ENCODE measurements at places on chromosomes 16 and 17. TPM values are rescaled to one million over a fixed set of nuclear protein-coding genes. Genes with fewer than 3 reads are reported as not detected.

GRCh38 chr16:1244881-1245280 lies 4.4 kb downstream of the TPSAB1 start:
- H3K27ac ChIP-seq = no peak overlapping the region
- no peaks in the 10 kb centered on the region for H3K36me3 ChIP-seq
- H3K27me3 ChIP-seq = peaks cover 28% of the 10 kb centered on the region
- no peak for DNase-seq

- no peak overlapping the region for H3K4me3 ChIP-seq
- peaks cover 5% of the 10 kb centered on the region for H3K27me3 ChIP-seq
- no peak overlapping the region for H3K27ac ChIP-seq
- no peak for DNase-seq
Observed at GRCh38 chr17:13525876-13526275, 75.9 kb downstream of the HS3ST3A1 start.

DNA sequence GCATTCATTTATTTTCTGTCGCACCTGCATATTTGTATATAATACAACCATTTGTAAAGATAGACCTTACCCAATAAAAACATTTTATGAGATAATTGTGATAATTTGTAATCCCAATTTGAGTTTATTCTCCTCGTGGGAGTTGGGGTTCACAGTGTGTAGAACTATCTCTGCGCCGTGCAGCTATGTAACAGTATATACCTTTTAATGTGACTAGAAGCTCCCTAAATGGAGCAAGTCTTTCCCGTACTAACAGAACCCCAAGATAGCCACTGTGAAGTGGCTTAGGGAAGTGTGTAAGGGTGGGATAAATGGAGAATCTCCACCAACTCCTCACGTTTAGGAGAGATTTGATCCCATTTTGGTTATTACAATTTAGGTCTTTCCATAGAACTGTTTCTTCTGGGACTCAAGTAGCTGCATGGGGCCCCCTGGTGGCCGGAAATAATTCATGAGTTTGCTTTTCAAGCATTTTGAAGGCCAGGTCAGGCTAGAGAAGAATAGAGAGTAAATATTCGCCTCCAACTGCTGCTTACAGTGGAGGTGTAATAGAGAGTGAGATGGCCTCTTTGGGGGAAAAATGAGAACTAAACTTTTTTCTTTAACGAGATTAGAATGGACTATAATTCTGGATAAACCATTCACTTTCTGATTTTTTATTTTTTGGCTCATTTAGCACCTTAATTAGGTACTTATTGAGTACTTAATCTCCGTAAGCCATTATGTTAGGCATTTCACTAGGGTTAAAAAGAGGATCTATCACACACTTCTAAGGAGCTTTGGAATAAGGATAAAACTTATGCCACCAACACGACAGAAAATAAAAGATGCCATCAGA lies 4.5 kb downstream of the TMEM100 start:
- peaks cover 17% of the 10 kb centered on the region for H3K36me3 ChIP-seq
- no peaks in the 10 kb centered on the region for H3K27me3 ChIP-seq
- H3K4me3 ChIP-seq = no peak overlapping the region
- H3K4me1 ChIP-seq = peaks cover 26% of the 10 kb centered on the region
- peak; percentile 75 for DNase-seq
- H3K27ac ChIP-seq = no peak overlapping the region

KCNAB3 gene
- 0.30 TPM for total RNA-seq

DRG2 gene
- 20.2 TPM for total RNA-seq

ADAMTS18 gene
- total RNA-seq = not detected

CEMP1 gene
- total RNA-seq = not detected
